ENCODE measurements at places on chromosomes 11 and 22. TPM values are rescaled to one million over a fixed set of nuclear protein-coding genes. Genes with fewer than 3 reads are reported as not detected.

ZNHIT2 gene
- total RNA-seq = 12.8 TPM

LRRC32 gene
- total RNA-seq = 0.15 TPM

KCNK7 gene
- 0.45 TPM for total RNA-seq

PPP2R5B gene
- 5.5 TPM for total RNA-seq

All from A549 treated with CpdA at 1 μM for 4 hours (cell line).